ENCODE measurements at places on chromosomes 6 and 20.
A peak's percentile ranks its signal among the peaks of the same experiment; 100 is the strongest.

GRCh38 chr20:46898423-46898822 is 3.8 kb downstream of the EYA2 start:
- peaks cover 36% of the 10 kb centered on the region for H3K27me3 ChIP-seq
- H3K36me3 ChIP-seq, result peaks cover 2% of the 10 kb centered on the region
- H3K27ac ChIP-seq, result no peak overlapping the region
- no peak overlapping the region for H3K4me3 ChIP-seq
- H3K4me1 ChIP-seq, result peaks cover 59% of the 10 kb centered on the region

DNA sequence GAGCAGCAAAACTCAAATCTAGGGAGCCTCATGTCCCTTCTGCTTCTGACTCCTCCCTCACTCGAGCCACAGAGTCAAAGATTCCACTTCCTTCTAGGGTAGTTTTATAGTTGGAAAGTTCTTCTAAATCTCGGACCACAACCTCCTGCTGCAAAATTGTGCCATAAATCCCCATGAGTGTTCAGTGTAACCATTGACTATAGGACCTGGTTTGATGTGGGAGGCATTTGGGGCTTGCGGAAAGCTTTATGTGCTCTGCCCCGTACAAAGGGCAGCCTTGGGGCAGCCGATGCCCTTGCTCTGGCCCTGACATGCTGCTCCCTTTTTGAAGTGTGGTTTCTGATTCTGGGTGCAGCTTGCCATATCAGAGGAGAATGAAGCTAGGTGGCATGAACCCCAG is 43.6 kb upstream of the IER3 start:
- H3K27me3 ChIP-seq, result no peaks in the 10 kb centered on the region
- no peak overlapping the region for H3K4me3 ChIP-seq
- H3K36me3 ChIP-seq, result no peaks in the 10 kb centered on the region
- H3K4me1 ChIP-seq, result peaks cover 25% of the 10 kb centered on the region
- DNase-seq, result no peak
- peak overlapping the region; percentile 30 for H3K27ac ChIP-seq

DNA sequence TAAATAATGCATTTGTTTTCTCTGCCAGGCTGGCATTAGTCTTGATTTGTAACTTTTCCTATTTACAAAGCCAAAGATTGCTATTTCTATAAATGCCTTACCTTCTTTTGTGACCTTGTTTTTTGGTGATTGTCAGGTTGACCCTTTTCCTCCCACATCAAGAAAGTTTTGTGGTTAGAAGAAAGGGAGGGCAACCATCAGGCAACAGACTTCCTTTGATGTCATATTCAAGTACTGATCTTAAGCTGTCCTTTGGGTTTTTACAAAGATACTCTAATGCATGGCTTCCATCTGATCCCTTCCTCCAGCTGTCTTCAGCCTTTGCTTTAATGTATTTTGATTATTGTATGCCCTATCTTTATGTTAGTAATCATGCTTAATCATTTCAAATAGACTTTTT is 23.9 kb downstream of the RNF217 start:
- H3K27me3 ChIP-seq, result no peaks in the 10 kb centered on the region
- DNase-seq, result no peak
- H3K36me3 ChIP-seq, result peaks cover 24% of the 10 kb centered on the region
- no peak overlapping the region for H3K4me3 ChIP-seq

DNA sequence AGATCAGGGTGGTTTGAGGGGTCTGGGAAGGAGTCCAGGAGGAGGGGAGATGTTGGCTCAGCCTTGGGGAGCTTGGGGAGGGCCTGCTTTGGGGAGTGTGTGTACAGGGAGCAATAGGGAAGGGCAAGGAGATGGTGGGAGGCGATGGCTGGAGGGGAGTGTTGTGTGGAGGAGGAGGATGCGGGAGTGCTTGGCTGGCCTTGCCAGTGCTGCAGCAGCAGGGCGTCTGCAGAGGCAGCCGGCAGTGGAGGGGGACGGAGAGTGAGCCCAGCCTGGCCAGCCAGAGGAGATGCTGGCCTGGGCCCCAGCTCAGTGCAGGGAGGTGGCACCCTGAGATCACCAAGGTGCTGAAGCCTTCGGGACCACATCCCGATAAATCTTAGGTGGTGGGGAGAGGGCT is 3.9 kb downstream of the IP6K3 start:
- no peaks in the 10 kb centered on the region for H3K27me3 ChIP-seq
- no peaks in the 10 kb centered on the region for H3K36me3 ChIP-seq
- no peak overlapping the region for H3K4me3 ChIP-seq

DNA sequence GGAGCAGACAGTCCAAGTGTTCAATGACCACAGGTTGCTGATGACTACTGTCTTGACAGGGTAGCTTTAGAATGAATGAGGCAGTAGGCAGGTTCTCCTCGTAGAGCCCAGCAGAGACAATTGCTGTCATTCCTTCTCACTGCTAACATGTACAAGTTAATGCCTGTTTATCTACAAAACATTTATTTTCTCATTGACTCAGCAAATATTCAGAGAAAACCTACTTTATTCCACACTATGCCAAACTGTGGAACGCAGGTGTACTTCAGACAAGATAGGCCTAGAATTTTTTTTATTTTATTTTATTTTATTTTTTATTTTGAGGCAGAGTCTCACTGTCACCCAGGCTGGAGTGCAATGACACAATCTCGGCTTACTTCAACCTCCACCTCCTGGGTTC is 50.8 kb downstream of the ARHGAP18 start:
- no peak overlapping the region for H3K27ac ChIP-seq
- peaks cover 32% of the 10 kb centered on the region for H3K4me1 ChIP-seq
- no peak for DNase-seq

DNA sequence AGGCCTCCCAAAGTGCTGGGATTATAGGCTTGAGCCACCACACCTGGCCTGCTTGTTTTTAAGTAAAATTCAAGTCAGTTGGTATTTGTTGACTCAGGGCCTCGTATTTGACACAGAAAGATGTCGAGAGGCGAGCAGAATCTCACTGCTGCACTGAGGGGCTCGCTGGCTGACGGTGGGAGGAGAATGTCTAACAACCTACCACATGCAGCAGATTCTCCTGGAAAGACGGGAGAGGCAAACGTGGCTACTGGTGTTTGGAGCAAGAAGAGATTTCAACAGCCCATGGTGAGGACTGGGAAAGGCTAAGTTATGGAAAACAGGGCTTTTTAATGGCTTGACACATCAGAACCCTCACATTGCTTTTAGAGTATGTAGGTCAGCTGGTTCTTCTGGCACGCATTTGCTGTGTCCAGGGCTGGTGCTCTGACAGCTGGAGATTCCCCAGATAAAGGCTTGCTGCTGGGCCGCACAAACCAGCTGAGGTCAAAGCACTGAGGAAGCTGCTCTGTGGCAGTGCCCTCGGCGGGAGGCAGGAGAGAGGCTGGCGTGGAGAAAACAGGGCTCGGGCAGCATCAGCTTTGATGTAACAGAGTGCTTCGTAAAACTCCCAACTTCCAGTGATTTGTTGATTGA is 84.2 kb upstream of the FRMD1 start:
- DNase-seq, result peak; percentile 19
- H3K4me3 ChIP-seq, result no peak overlapping the region
- H3K27me3 ChIP-seq, result no peaks in the 10 kb centered on the region
- H3K36me3 ChIP-seq, result no peaks in the 10 kb centered on the region
- no peak overlapping the region for H3K27ac ChIP-seq

DNA sequence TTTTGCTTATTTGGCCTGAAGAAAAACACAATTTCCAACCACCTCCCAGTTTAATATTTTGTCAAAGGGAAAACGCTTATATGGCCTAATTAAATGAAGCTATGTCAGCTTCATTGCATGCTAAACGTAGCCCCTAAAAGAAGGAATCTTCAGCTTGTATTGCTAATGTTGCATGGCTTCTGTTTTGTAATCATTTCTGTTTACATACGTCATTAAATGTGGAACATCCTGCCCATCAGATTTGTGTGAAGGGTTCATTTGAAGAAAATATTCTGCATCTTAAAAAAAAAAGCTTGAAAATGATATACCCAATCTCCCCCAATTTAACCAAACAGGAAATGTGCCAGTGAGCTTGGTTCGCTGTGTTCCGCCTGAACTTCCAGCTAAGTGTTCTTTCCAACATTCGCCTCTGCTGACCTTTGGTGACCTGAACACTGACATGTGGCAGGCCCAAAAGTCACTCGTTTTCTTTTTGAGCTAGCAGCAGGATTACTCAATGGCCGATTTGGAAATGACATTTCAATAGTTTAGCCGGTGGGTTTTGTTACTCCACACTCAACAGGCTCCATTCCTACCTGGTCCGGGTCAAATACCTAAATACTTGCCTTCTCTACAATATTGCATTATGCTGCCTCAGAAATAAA is 12.7 kb upstream of the SIRT5 start:
- H3K4me1 ChIP-seq, result peaks cover 2% of the 10 kb centered on the region
- peaks cover 6% of the 10 kb centered on the region for H3K27me3 ChIP-seq
- no peak overlapping the region for H3K4me3 ChIP-seq

DNA sequence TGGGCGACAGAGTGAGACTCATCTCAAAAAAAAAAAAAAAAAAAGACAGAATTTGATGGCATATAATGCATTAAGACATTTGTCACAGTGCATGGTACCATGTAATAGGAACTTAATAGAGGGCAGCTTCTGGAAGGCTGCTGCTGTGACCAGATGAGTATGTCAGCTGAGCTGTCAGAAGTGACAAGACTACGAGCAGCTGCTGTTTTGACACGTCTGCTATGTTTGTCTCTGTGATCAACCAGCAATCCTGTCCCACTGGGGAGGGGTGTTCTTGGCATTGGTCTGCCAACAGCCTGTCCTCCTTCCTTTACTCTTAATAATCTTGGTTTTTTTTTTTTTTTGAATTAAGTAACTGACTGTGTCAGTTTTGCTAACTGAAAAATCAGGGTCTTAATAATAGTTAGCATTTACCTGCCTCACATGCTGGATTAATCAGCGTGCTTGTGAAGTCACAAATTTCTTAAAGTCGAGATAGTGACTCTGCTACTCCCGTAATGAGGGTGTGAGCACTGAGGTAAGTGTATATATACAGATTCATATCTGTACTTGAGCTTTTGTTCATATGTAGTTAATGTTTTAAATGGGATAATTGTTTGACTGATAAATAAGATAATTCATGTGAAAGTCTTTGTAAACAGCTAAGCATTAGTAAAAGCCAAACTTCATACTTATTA is 152.4 kb downstream of the BMP2 start:
- no peaks in the 10 kb centered on the region for H3K36me3 ChIP-seq
- DNase-seq, result no peak
- no peak overlapping the region for H3K27ac ChIP-seq
- H3K4me3 ChIP-seq, result no peak overlapping the region
- H3K27me3 ChIP-seq, result no peaks in the 10 kb centered on the region

DNA sequence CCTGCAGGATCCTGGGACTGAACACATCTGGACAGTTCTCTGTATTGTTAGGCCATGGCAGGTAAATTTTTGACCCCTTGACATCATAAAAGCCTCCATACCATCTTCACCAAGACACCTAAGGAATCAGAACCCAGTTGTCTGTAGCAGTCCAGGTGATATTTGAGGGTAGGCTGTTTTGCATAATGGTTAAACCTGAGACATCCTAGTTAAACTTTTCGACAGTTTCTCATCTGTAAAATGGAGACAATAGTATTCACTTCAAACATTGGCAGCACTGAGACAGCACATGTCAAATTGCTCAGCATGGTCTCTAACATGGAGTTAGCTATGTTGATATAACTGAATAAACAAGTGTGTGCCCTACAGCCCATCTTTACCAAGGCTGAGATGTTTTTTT is 24.8 kb downstream of the C6orf62 start:
- no peak overlapping the region for H3K27ac ChIP-seq
- H3K4me3 ChIP-seq, result no peak overlapping the region
- peaks cover 3% of the 10 kb centered on the region for H3K36me3 ChIP-seq
- H3K27me3 ChIP-seq, result no peaks in the 10 kb centered on the region

DNA sequence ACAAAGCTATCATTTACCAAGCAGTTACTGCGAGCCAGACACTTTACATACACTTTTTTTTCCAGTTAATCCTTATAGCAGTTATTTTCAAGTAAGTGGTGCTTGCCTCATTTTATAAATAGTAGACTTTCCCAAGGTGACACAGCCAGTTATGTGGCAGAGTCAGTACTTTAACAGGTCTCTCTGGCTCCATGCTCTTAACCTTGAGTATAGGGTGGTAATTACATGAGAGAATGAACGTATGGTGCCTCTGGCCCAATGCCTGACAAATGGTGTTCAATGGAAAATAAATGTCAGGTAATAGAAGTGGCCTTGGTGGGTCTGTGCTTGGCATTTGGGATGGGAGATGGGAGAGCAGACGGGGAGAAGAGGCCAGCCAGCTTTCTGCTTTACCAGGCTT is 316.3 kb downstream of the SLC35F1 start:
- H3K4me1 ChIP-seq, result no peaks in the 10 kb centered on the region
- H3K27ac ChIP-seq, result no peak overlapping the region
- DNase-seq, result no peak
- H3K27me3 ChIP-seq, result no peaks in the 10 kb centered on the region
- H3K36me3 ChIP-seq, result no peaks in the 10 kb centered on the region

DNA sequence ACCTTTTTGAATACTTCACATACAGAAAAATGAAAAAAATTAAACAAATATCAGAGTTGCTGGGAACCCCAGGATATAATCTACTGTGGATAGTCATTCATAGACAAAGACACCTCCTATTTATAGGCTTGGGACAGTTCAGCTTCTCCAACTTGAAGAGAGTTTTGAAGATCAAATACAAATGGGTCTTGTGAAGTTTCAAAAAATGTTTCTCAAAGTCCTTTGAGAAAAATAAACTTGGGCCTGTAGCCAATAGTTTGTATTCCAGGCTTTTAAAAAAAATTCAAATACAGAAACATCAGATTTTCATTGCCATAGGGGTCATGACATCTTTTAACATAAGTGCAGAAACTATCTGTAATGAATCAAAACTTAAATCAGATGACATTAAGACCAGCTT is 334.8 kb downstream of the LAMA2 start:
- no peak for DNase-seq
- peaks cover 27% of the 10 kb centered on the region for H3K4me1 ChIP-seq

- H3K4me3 ChIP-seq, result no peak overlapping the region
- H3K27me3 ChIP-seq, result no peaks in the 10 kb centered on the region
- H3K36me3 ChIP-seq, result no peaks in the 10 kb centered on the region
- no peak for DNase-seq
These were observed 84.6 kb downstream of the PDE7B start for GRCh38 chr6:135935941-135936601.

- no peaks in the 10 kb centered on the region for H3K27me3 ChIP-seq
- no peak for DNase-seq
- H3K27ac ChIP-seq, result no peak overlapping the region
- H3K4me3 ChIP-seq, result no peak overlapping the region
- H3K36me3 ChIP-seq, result no peaks in the 10 kb centered on the region
These were observed 528.4 kb upstream of the AGPAT4 start for GRCh38 chr6:161802231-161802630.

DNA sequence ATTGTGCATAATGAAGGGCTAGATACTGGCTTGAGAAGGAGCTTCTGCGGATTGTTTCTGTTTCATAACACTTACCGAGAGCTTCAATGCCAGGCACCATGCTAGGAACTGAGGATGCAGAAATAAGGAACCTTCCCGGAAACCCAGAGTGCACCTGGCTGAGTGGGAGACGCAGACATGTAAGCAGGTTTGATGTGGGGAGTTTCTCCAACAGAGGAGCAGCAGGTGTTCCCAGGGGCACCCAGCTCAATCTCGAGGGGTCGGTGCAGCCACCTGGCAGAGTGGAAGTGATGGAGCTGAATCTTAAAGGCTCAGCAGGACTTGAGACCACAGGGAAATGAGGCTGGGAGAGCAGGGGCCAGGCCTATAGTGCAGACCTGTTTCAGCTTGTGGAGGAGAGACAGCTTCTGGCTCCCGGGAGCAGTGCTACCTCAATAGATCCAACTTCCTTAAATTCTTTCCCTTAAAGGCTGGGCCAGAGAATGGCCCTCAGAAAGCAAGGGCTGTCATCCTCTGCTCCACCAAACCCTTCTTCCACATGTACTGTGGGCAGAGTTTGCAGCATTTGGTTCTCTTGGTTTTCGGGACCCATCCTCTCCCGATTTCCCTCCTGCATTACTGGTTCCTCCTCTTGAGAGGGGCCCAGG is 27.8 kb upstream of the SRC start:
- H3K4me1 ChIP-seq, result peaks cover 47% of the 10 kb centered on the region
- no peak for DNase-seq
- no peaks in the 10 kb centered on the region for H3K27me3 ChIP-seq
- H3K36me3 ChIP-seq, result peaks cover 7% of the 10 kb centered on the region
- no peak overlapping the region for H3K4me3 ChIP-seq
